ENCODE measurements at places on chromosomes 6 and 20. TPM values are rescaled to one million over a fixed set of nuclear protein-coding genes. Genes with fewer than 3 reads are reported as not detected.

GRCh38 chr6:106890447-106890846 is 84.1 kb downstream of the CD24 start:
- no peak overlapping the region for H3K27ac ChIP-seq
- no peak for DNase-seq
- H3K36me3 ChIP-seq = no peaks in the 10 kb centered on the region
- H3K27me3 ChIP-seq = no peaks in the 10 kb centered on the region
- peaks cover 24% of the 10 kb centered on the region for H3K4me1 ChIP-seq

GRCh38 chr20:62624325-62624690 is 18.0 kb upstream of the SLCO4A1 start:
- H3K27ac ChIP-seq = no peak overlapping the region
- no peaks in the 10 kb centered on the region for H3K36me3 ChIP-seq
- DNase-seq = no peak
- no peak overlapping the region for H3K4me3 ChIP-seq

- no peak overlapping the region for H3K4me3 ChIP-seq
- no peak overlapping the region for H3K27ac ChIP-seq
- no peaks in the 10 kb centered on the region for H3K36me3 ChIP-seq
- H3K27me3 ChIP-seq = no peaks in the 10 kb centered on the region
Measured at GRCh38 chr20:35007413-35007812, 51.7 kb downstream of the MYH7B start.

- no peaks in the 10 kb centered on the region for H3K36me3 ChIP-seq
- no peaks in the 10 kb centered on the region for H3K27me3 ChIP-seq
- H3K4me1 ChIP-seq = peaks cover 8% of the 10 kb centered on the region
- DNase-seq = no peak
Measured at GRCh38 chr6:113331021-113331420, 526.1 kb upstream of the MARCKS start.

DNA sequence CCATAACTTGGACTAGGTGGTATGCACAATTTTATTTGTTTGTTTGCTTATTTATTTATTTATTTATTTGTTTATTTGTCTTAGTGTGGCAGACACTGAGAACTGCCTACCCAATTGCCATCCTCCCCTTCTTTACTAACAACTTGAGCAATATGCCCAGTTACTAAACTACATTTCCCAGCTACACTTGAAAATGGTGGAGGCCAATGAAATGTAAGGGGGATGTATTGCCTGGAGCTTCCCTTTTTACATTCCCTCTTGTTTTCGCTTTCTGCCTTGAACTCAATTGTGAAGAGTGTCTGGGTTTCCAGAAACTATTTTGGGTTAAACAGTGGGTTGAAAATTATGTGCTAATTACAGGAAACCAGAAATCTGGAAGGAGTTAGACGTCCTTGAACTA is 152.7 kb upstream of the FKBP1C start:
- no peaks in the 10 kb centered on the region for H3K36me3 ChIP-seq
- peaks cover 3% of the 10 kb centered on the region for H3K4me1 ChIP-seq
- DNase-seq = no peak
- H3K4me3 ChIP-seq = no peak overlapping the region
- H3K27me3 ChIP-seq = no peaks in the 10 kb centered on the region
- H3K27ac ChIP-seq = no peak overlapping the region

SRMS gene
- total RNA-seq = not detected
